Right lobe of liver (tissue), 6 donors: ENCODE measurements at places on chromosomes 12 and 14.

- no peak for DNase-seq
Observed at GRCh38 chr12:104319918-104320626, 16.5 kb downstream of the EID3 start.

GRCh38 chr14:75143761-75144527 is 17.1 kb upstream of the NEK9 start:
- DNase-seq: no peak

DNA sequence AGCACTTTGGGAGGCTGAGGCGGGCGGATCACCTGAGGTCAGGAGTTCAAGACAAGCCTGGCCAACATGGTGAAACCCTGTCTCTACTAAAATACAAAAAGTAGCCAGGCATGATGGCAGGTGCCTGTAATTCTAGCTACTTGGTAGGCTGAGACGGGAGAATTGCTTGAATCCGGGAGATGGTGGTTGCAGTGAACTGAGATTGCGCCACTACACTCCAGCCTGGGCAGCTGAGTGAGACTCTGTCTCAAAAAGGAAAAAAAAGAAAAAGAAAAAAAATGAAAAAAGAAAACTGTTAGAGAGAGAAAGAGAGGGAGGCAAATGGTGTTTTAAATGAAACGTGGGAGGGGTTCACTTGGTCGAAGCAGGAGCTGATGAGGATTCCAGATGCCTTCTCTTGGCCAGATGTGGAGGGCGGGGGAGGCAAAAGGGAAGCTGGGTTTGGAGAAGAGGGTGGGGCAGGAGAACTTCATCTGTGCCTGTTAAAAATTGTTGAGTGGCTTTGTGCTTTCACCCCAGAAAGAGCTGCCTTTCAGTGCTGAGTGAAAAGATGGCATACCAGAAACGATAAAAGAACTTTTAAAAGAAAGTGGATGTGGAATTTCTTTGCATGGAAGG is 1.1 kb downstream of the EMP1 start:
- DNase-seq: no peak

GRCh38 chr12:115257791-115258190 is 573.8 kb upstream of the TBX3 start:
- no peak for DNase-seq

- no peak for DNase-seq
Observed at GRCh38 chr14:46818147-46818546, 166.6 kb upstream of the RPL10L start.

DNA sequence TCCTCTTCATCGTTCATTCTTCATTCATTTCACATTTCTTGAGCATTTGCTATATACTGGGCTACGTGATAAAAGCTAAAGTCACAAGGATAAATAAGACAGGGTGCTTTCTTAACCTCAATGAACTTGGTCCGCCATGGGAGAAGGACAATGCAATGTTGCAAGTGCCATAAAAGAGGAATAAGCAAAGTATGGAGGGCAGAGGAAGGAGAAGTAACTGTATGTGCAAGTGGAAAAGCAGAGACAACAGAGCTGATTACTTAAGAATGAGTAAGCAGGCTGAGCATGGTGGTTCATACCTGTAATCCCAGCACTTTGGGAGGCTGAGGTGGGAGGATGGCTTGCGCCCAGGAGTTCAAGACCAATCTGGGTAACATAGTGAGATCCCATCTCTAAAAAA is 14.4 kb downstream of the AREL1 start:
- DNase-seq: no peak

DNA sequence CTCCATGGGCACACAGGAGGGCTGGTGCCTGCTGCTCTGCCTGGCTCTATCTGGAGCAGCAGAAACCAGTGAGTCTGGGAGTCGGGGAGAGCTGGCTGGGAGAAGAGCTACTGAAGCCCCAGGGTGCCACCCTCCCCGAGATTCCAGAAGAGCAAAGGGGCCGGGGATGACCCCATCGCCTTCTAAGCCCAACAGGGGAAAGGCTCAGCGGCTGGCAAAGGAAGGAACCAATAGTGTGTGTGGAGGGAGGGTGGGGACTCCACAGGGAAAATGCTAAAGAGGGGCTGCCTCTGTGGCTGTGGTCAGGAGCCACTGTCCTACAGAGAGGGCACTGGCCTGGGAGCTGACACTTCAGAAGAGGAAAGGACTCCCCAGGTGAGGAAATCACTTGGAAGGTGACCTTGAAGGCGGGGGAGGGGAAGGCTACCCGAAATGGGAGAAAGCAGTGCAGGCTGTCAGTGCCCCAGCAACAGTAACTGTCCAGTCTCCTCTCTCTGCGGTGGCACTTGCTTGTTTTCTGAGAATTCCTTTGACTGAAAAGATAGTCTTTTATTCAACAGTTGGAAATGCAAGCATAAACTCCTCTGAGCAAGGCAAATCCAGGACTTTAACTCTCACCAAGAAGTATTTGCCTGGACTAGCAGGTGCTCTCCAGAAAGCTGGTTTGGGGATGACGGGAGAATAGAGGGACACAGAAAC is 552 bp downstream of the TAPBPL start:
- DNase-seq: peak; percentile 67

DNA sequence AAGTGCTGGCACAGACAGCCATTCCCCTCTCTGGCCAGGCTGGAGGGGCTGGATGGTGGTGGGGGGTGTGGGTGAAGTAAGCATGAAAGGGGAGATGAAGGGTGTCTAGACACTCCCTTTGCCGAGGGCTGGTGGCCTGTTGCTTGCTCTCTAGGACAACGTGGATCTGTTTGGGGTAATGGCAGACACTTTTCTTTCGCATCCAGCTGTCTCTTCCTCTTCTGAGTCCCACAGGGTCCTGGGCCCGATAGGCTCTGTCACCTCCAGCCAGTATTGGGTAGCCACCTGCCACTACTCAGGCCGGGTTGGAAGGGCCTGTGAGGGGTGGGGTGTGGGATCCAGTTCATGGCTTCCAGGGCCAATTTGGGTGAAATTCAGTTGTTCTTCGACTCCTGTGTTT is 218.1 kb downstream of the CACNA1C start:
- no peak for DNase-seq

- no peak for DNase-seq
Observed at GRCh38 chr12:56020423-56021184, at the start of gene IKZF4. Gene IKZF4, plus strand, starts transcription at chr12:56021043. Its CDS starts 451 bp downstream, at chr12:56021494.

- no peak for DNase-seq
Observed at GRCh38 chr14:19754172-19754571, 10.8 kb downstream of the OR4Q3 start.

DNA sequence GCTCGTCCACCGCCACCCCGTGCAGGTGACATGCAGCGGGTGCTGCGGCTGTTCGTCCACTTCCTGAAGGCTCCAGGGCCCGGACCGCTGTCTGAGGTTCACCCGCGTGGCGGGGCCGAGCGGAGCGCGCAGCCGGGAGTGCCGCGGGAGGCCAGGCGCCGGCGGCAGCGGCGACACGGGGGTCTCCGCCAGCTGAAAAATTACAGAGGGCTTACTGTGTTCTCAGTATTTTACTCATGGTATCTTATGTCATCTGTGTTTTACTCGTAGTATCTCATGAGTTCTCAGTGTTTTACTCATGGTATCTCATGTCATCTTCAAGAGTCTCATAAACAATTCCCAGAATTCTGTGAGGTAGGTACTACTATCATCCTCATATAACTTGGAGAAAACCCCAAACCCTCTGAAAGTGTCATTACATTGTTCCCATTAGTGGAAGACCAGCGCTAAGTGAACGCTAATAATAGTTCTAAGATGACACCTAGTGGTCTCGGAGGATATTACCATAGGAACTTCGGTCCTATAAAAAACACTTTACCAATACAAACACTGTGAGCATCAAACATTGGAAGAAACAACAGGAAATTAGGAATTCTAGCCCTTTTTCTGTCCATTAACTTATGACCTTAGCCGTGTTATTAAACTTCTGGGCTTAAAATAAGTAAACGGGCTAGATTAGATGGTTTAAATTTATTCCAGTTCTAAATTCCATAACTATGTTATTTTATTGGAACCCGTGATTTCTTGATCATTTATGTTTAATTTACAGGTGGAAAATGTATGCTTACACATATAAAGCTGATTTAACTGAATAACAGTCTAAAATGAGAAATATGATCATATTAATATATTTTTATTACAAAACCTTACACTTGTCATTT is 32.4 kb downstream of the AK7 start:
- peak; percentile 50 for DNase-seq

GRCh38 chr12:40825156-40825555 is 132.9 kb downstream of the CNTN1 start:
- no peak for DNase-seq

- no peak for DNase-seq
Observed at GRCh38 chr14:96103560-96104460, 64.6 kb downstream of the C14orf132 start.

DNA sequence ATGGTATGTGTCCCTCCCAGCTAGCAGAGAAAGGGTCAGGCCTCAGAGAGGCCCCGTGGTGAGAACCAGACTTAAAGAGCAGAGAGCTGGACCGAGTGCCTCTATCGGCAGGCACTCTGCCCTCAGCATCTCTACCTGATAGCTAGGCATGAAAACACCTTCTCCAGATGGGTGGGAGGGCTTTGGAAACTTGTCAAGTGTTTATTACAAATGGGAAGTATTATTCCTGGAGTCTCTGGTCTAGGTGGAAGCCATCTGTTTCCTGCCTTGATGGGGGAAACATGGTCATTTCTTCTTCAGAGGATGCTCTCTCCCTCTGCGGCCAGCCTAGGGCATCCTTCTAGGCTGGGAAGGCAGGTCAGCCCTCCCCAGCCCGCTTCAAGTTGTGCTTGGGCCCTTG is 2.3 kb downstream of the TMEM63C start:
- DNase-seq: no peak

GRCh38 chr14:77088645-77089044 is 9.4 kb upstream of the CIPC start:
- no peak for DNase-seq

DNA sequence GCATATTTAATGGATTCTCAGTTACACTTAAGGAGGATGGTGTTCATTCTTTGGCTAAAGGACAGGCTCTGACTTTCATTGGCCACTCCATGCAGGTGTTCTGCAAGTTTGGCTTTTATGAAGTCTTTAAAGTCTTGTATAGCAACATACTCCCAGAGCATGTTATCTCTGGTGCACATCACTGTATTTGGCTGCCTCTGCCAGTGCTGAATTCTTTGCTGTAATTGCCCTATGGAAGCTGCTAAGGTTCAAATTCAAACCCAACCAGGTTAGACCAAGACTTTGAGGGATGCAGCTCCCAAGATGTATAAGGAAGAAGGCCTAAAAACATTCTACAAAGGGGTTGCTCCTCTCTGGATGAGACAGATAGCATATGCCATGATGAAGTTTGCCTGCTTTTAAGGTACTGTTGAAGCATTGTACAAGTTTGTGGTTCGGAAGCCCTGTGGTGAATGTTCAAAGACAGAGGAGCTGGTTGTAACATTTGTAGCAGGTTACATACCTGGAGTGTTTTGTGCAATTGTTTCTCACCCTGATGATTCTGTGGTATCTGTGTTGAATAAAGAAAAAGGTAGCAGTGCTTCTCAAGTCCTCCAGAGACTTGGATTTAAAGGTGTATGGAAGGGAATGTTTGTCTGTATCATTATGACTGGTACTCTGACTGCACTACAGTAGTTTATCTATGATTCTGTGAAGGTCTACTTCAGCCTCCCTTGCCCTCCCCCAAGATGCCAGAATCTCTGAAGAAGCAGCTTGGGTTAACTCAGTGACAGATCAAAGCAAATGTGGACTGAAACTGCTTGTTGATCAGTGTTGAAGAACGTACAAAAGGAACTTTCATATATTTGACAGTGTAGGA is 19.4 kb downstream of the TMEM116 start:
- no peak for DNase-seq

DNA sequence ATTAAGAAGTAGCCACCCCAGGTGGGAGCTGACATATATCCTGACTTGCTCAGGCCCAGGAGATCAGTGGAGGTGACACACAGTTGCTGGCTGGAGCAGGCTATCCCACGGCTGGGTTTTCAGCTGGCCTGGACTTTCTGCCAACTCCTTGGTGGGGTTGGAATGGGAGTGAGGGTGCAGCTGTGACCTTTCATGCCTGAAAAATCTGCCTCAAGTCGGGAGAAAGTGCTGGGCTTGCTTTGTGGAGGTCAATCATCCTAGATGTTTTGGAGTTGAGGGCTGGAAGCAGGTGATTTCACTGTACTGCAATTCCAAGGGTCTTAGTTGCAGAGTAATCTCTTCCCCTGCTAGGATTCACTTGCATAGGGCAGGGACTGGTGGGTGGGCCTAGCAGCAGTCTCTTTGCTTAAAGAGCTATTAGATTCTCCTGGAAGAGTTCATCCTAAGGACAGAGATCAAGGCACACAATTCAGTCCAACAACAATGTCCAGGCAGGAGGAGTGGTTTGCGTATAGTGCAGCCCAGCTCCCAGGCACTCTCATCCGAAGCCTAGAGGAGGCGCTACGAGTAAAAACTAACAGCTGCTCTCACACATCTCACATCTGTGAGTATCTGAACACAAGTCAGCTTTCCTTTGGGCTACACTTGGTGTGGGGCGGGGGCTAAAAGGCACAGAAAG is 98.1 kb downstream of the GAS2L3 start:
- no peak for DNase-seq

GRCh38 chr14:44791730-44792129 is 170.0 kb downstream of the KLHL28 start:
- DNase-seq: no peak

- no peak for DNase-seq
Observed at GRCh38 chr12:88507270-88507669, 73.0 kb downstream of the KITLG start.

- no peak for DNase-seq
Observed at GRCh38 chr12:27148791-27149190, 66.4 kb upstream of the C12orf71 start.

DNA sequence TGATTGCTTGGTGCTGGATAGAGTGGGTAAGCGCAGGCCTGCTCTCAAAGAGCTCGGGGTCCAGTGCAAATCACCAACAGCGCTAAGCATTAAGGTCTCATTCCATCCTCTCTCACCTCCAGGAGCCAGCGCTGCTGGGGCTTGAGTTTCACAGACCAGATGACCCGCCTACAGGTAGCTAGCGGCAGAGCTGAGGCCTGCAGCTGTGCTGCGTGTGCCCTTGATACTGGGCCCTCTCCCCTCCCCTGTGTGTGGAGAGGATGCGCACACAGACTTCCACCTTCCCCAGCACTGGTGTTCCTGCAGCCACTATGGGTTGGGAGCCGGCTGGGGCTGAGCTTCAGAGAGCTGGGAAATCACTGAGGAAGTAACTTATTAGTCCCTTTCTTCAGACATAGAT is 149.9 kb downstream of the CALM1 start:
- DNase-seq: no peak

- no peak for DNase-seq
Observed at GRCh38 chr12:4849115-4849541, 60.6 kb upstream of the KCNA1 start.

GRCh38 chr12:99133401-99133800 is 488.3 kb downstream of the APAF1 start:
- no peak for DNase-seq

DNA sequence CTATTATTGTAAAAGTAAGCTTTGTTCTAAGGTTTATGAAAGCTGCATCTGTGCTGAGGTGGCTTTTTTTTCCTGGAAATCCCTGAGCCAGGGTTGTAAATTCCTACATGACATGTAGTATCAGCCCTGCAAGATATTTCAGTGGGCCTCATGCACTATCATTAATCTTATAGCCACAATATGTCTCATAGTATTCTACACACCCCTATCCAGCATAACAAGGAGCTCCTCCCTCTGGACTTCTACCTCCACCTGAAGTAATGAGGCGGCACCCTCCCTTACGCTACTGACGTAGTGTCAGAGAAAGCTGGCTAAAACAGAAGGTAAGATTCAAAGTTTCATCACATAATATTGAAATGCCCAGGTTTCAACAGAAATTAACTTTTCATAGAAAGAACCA is 35.5 kb downstream of the SLC5A8 start:
- no peak for DNase-seq

GRCh38 chr14:95531473-95531872 is 3.4 kb upstream of the GLRX5 start:
- DNase-seq: no peak
